Stimulated activated memory B cell treated with anti-CD40 and anti-IgM and Interleukin-4, amounts not matched to agents 10 μg/mL and 1 μg/mL and 100 μg/mL, for 72 hours (primary cell): ENCODE measurements at places on chromosomes 1 and 21.

GRCh38 chr1:55618199-55618598 lies 403.0 kb upstream of the USP24 start:
- no peak for ATAC-seq

DNA sequence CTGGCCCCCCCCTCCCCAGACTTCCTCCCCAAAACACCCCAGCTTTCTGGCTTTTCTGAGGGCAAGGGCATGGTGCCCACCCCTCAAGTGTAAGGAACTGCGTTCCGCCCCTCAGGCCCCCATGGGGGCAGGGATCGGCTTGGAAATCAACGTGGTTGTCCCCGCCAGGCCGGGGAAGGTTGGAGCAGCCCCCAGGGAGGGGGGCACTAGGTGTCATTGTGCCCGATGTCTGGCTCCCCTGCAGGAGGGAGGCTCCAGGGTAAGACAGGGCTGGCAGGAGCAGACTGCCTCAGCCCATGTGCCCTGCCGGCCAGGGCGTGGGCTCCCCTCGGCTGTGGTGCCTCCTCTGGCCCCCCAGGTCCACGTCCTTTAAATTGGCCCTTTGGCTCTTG lies 7.4 kb upstream of the TFAP2E start:
- ATAC-seq: no peak

- no peak for ATAC-seq
Measured at GRCh38 chr1:43275826-43276620, 6.2 kb downstream of the TMEM125 start.

DNA sequence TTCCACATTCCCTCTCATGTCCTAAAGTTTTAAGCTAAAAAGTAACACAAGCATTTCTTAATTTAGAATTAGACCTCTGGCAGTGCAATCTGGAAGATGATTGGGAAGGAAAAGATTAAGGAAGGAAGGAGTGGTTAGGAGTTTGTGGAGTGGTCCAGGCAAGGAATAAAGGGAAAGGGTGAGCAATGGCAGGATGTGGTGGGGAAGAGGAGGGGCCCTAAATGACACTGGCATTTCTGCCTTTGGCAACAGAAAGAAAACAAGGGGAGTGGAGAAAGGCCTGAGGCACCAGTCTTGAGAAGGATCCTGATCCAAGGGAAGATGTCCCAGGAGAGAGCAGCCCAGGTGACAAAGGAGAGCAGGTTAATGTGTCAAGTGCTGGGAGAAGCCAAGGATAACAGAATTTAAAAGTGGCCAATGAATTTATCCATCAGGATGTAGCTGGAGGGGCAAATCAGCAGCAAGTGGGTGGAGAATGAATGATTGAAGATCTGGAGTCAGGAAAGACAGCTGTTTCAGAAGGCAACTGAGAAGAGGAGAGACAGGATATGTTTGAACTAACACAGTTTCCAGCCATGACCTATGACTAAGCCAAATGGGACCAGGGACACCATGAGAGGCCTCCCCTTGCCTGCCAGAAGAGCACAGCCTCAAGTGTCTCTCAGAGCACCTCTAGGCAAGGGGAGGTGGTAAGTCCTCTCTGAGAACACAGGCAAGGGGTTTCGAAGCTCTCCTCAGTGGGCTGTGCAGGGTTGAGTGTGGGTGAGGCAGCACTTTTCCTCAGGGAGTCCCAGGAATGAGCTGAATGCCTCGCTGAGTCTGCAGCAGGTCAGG lies 20.9 kb upstream of the LY9 start:
- ATAC-seq: peak; percentile 40

DNA sequence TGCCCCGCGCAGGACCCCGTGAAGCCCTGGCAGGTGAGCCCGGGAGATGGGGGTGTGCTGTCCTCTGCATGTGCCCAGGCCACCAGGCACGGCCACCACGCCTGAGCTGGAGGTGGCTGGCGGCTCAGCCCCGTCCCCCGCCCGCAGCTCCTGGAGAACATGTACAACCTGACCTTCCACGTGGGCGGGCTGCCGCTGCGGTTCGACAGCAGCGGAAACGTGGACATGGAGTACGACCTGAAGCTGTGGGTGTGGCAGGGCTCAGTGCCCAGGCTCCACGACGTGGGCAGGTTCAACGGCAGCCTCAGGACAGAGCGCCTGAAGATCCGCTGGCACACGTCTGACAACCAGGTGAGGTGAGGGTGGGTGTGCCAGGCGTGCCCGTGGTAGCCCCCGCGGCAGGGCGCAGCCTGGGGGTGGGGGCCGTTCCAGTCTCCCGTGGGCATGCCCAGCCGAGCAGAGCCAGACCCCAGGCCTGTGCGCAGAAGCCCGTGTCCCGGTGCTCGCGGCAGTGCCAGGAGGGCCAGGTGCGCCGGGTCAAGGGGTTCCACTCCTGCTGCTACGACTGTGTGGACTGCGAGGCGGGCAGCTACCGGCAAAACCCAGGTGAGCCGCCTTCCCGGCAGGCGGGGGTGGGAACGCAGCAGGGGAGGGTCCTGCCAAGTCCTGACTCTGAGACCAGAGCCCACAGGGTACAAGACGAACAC lies 1.8 kb downstream of the TAS1R3 start:
- no peak for ATAC-seq

DNA sequence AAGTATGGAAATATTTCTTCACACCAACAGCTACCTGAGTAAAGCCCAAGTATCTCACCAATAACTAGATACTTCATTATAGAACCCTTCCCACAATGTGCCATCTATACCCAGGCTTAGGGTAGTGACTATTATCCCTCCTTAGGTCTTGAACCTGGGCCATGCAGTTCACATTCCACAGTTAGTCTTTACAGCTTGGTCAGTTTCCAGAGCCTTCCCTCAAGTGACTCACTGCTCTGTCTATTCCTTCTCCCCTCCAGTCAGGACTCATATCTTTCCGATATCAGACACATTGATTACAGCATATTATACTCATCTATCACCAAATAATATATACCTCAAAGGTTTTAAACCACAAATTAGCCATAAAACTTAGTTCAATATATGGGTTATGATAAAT lies 23.6 kb downstream of the VAMP4 start:
- ATAC-seq: no peak

- no peak for ATAC-seq
Measured at GRCh38 chr21:43809853-43810504, 20.6 kb downstream of the RRP1 start.

DNA sequence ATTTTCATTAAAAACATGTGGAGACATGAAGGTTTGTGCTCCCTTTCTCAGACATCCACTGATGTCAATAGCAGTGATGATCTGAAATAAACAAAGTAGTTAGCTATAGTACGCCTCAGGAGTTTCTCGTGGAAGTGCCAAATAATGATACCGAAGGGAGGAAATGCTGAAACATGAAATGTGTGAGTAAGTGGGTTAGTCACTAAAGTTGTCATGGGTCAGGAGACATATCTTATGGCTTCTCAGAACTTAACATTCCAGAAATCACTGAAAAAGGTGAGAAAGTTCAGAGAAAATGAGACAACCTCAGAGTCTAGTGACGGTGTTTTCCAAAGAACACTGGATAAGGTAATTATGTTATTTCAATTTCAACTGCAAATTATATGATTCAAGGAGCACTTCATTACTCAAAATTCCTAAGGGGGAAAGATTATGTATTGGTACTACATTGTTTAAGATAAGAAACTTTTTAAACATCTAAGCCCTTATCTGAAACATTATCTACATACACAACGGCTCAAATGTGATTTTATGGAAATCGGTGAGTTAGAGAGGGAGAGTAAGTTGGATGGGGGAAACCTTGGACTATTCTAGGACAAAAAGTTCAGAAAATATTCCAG lies 20.6 kb downstream of the NIBAN1 start:
- no peak for ATAC-seq

- ATAC-seq: no peak
Measured at GRCh38 chr1:39977202-39977601, 22.3 kb downstream of the MFSD2A start.

DNA sequence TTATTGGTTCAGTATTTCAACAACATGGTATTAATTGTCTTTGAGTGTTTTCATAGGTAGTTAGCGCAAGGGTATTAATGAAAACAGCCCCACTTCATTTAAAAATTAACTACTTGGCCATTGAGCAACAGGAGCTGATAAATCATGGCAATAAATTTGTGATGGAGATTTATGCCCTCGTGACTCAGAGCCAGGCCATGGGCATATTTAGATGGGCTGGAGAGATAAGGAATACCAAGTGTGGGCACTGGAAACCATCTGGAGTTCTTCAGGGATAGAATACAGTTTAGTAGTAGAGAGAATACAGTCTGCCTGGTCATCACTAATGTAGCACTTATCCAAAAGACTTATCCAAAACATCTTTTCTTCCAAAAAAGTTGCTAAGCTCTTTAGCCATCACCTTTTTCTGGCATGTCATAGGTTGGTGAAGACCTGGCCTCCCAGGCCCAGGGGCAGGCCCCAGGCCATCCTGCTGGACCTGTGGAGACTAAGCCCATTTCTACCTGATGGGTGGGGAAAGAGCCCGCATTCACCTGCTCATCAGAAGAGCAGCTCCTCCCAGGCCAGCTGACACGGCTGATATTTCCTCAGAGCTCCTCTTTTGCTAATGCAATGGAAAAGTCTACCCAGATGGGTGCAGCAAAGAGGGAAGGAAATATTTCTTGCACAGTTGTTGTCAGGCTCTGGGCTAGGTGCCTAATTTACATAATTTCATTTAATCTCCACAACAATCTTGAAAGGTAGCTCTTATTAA lies 238.0 kb downstream of the TM2D1 start:
- no peak for ATAC-seq

DNA sequence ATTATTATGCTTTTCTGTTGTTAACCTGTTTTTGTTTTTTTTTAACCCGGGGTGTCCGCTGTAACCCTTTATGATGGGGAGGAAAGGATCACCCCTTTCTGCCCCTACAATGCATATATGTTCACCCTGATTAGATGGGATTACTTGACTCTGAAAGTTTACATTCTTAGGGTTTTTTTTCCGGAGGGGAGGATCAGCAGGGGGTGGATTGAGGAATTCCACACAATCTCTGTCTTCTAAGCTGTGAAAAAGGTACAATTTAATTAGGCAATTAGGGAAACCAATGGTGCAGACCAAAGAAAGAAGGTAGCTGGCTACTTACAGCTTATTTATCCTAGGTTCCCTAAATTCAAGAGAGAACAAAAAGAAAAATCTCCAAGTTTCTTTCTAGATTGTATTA lies 58.3 kb downstream of the EDEM3 start:
- no peak for ATAC-seq

- ATAC-seq: peak; percentile 59
Measured at GRCh38 chr1:91555821-91556531, 55.3 kb downstream of the CDC7 start.

GRCh38 chr1:188043536-188044245 lies 1214.9 kb downstream of the PLA2G4A start:
- ATAC-seq: no peak

- ATAC-seq: peak; percentile 96
Measured at GRCh38 chr1:87826681-87827251, 498.1 kb downstream of the LMO4 start.

DNA sequence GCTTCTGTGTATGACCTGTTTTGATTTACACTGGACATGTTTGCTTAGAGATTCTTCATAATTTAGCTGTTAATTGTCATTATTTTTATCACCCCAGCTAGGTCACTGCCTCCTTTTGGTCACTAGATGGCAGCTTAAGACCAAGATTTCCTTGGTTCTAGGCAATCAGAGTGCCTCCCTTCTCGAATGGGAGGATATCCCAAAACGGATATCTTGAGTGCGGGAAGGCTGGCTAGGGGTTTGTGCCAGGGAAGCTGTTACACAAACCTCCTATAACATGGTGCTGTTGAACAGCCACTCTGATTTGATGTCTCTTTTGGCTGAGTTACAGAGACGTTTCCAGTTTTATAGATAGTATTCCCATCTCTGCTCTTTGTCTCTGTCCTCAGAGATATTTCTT lies 283.5 kb downstream of the S1PR1 start:
- no peak for ATAC-seq
